SIG-M5 (cell line): ENCODE measurements at places on chromosomes 3 and 15.

GRCh38 chr3:141321109-141321497 lies 47.2 kb upstream of the ZBTB38 start:
- no peak for DNase-seq

- DNase-seq: no peak
Measured at GRCh38 chr3:85710490-85710889, 751.7 kb downstream of the CADM2 start.

GRCh38 chr3:157102098-157102497 lies 57.8 kb downstream of the CCNL1 start:
- DNase-seq: no peak

- no peak for DNase-seq
Measured at GRCh38 chr15:75966073-75966472, 46.2 kb downstream of the NRG4 start.

DNA sequence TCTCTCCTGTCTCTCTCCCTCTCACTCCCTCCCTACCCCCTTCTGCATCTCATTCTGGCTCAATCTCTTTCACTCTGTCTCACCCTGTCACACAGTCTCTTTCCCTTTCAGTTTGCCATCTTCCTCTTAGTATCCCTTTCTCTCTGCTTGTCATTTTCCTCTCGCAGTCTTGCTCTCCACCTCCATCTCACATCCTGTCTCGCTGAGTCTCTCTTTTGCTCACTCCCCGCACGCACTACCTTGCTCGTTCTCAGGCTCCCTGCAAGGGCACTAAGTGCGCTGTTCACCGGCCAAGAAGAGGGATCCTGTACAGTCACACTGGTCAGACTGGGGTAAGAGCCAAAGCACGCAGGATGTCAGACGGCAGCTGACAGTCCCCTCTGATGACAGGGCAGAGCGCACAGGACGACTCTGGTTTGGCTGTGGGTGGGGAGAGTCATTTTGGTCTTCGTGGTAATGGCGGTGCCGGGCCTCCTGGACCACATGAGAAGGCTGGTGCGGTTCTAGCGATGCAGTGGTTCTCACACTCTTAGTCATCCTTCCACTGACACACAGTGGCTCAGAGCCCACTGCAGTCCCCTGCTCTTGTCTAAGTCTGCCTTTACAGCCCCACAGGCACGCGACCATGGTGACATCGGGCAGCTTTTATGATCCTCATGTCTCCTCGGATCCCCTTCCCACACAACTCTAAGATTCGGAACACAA lies 356.8 kb downstream of the FOXP1 start:
- DNase-seq: no peak

DNA sequence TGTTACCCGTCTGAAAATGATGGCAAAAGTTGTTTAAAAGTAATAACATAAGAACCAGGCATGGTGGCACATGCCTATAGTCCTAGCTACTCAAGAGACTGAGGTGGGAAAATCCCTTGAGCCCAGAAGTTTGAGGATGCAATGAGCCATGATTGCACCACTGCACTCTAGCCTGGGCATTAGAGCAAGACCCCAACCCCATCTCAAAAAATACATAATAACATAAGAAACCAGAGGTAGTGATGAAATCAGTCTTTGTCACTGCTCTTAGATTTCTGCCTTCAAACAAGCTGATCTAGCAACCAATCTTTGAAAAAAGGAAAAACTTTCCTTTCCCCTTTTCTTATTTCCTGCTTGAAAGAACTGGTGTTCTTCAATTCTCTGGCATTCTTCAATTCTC lies 71.3 kb downstream of the TMCC1 start:
- DNase-seq: no peak
